AG09309 (cell line): ENCODE measurements at places on chromosomes 16 and 17.
A peak's percentile ranks its signal among the peaks of the same experiment; 100 is the strongest.

- no peak for DNase-seq
These were observed 4.8 kb downstream of the RPA1 start for GRCh38 chr17:1834380-1835149.

- DNase-seq = peak; percentile 50
These were observed 4.0 kb upstream of the ZNF267 start for GRCh38 chr16:31869511-31870201.

GRCh38 chr17:38602956-38603785, 2.6 kb downstream of the SRCIN1 start:
- DNase-seq = no peak

GRCh38 chr16:49947907-49948678, 76.9 kb upstream of the CNEP1R1 start:
- no peak for DNase-seq

DNA sequence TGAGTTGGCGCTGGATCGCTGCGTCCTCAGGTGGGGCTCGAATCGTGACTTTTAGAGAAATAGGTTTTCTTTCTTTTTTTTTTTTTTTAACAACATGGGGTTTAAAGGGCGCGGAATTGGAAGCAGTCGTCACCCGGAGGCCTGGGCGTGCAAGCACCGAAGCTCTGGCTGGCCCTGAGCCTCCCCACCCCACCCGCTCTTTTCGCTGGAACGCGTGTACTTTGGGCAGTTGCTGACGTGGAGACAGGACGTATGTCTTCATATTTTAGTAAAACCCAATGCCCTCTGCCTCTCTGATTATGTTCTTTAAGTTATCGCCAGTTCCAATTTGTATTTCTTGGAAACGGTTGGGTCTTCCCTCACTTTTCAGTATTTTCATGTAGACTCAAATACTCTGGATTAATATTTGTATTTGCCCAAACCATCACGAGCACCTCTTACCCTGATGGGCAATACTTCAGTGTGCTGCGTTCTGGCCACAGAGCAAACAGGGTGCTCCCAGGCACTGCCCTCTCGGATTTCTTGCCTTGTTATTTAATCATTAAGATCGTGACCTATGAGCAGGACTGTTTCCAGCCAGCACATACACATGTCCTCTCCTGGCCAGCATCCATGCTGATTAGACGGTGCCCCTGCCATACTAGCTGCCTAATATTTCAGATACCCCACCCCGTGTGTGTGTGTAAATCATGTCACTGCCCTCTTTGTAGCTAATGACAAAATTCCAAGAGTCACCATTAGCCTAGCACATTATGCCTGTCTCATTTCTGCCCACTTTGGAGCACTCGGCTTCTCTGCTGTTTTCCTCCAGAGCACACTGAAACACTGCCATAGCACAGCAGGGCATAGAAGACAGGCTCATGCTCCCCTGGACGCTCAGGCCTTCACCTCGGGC, 805 bp upstream of the C16orf95 start:
- DNase-seq = no peak

- DNase-seq = no peak
These were observed 5.1 kb downstream of the NBR1 start for GRCh38 chr17:43176119-43176570.

DNA sequence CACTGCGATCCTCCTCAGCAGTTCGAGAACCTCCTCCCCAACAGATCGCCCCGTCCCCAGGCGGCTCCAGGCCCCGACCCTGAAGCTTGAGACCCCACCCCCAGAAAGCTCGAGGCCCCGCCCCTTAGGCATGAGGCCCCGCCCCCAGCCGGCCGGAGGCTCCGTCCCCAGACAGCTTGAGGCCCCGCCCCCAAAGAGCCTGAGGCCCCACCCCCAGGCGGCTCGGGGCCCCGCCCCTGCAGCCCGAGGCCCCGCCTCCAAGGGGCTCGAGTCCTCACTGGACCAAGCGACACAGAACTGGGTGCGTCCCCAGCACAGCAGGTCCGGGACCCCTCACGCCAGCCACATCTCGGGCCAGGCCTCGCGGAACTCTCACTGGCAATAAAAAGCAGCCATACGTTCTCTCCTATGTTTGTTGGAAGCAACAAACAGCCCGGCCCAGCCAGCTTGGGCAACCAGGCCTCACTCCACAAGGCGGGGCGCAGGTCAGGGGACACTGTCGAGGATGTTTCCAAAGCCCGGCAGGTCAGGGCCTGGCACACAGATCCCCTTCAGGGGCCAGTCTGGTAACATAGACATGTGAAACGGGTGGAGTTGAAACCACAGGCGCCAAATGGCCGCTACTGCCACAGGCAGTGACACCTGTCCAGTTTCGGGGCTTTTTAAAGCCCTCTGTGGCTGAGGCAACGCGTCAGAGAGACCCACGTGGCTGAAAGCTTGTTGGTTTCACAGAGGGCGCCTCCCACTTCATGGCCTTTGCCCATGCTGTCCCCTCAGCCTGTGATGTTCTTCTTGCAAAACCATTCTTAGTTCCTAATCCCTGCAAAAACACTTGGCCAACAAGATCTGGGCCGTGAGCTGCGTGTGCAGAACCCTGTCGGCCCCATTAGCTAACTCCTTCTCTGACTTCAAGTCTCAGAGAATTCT, 224.2 kb downstream of the PARN start:
- DNase-seq = no peak

- DNase-seq = no peak
These were observed 7.1 kb downstream of the COL1A1 start for GRCh38 chr17:50194140-50194933.

DNA sequence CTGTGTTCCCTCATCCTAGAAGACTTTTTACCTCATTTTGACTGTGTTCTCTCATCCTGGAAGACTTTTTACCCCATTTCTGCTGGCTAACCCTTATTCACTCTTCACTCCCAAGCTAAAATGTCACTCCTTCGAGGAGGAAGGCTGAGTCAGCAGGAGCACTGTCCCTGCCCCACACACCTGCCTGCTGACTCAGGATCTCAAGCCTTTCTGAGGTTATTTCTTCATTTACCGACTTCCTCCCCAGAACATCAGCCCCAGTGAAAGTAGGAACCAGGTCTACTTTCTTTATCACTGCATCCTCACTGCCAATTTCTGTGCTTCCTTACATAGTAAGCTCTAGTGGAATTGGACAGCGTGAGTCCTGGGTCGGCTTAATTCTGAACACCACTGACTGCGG, 220.6 kb downstream of the HS3ST4 start:
- no peak for DNase-seq

DNA sequence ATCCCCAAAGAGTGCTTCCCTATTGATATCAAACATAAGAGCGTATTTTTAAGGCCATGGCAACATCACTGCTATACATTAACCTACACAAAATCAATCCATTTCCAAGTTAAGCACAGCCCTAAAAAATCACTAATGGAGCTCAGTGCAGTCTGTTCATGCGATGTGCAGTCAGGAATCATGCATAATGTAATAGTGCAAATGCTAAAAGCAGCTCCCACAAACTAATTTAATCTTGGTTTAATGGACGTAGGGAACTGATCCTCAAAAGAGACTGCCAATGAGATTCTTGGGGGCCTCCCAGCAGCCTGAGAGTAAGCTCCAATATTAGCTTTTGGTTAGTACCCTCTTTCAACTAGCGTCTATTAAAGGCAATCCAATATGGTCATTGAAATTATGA, 245.9 kb downstream of the TOX3 start:
- no peak for DNase-seq

- peak; percentile 14 for DNase-seq
These were observed 174.2 kb downstream of the STX8 start for GRCh38 chr17:9401434-9401833.

DNA sequence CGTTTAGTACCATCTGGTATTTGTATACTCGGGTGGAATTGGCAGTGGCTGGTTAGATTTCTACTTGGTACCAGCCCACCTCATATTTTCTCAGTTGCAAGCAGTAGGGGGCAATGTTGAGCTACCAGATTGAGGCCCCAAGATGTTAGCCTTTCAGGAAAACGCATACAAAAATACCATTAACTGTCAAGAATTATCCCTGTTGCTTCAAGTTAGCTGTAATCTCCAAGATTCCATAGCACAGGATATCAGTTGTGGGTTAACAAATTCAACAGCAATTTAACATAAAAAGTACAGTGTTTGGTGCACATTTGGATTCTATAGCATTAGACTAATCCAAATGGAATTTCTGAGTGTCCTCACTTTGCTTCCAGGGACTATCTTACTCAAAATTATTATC, 188.2 kb downstream of the FTO start:
- DNase-seq = peak; percentile 42

GRCh38 chr16:75351183-75351582, 82.1 kb downstream of the CFDP1 start:
- no peak for DNase-seq
